ENCODE measurements at places on chromosomes 2 and 18.

GRCh38 chr2:1366546-1367134 lies 46.6 kb upstream of the TPO start:
- peak; percentile 1 for DNase-seq

- no peak for DNase-seq
These were observed 555.6 kb downstream of the CCDC85A start for GRCh38 chr2:56739413-56739812.

- DNase-seq: no peak
These were observed 8.3 kb downstream of the NEMP2 start for GRCh38 chr2:190526105-190526750.

DNA sequence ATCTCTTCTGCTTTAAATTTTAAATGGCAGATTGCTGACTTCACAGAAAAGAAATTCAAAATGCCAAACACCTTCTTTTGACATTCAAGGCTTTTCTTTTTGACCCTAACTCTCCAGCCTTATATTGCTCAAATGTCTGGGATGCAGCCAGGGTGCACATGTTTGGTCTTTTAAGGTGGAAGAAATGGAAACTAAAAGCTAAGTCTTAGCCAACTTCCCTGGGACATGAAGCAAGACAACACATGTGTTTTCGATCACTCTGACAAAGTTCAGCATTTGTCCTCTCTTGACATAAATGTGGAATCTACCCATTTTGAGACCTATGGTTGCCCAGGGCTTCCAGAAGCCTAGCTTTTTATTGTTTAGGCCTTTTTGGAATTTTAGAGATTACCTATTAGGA lies 161.6 kb downstream of the RDH14 start:
- no peak for DNase-seq

DNA sequence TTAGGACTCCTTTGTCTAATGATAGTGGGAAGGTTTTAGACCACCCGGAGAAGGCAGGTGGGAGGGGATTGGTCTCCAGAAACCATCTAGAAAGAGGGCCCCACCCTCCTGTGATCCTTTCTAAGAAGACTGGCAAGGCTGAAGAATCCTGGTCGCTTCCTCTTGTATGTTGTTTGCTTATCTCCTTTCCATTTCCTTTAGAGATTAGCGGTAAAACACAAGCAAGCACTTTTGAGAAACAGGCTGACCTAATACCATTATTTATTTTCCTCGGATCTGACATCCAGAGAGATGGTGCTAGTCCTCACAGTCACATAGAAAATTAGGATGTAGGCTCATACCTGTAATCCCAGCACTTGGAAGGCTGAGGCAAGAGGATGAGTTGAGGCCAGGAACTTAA lies 45.2 kb upstream of the SPRED2 start:
- no peak for DNase-seq

DNA sequence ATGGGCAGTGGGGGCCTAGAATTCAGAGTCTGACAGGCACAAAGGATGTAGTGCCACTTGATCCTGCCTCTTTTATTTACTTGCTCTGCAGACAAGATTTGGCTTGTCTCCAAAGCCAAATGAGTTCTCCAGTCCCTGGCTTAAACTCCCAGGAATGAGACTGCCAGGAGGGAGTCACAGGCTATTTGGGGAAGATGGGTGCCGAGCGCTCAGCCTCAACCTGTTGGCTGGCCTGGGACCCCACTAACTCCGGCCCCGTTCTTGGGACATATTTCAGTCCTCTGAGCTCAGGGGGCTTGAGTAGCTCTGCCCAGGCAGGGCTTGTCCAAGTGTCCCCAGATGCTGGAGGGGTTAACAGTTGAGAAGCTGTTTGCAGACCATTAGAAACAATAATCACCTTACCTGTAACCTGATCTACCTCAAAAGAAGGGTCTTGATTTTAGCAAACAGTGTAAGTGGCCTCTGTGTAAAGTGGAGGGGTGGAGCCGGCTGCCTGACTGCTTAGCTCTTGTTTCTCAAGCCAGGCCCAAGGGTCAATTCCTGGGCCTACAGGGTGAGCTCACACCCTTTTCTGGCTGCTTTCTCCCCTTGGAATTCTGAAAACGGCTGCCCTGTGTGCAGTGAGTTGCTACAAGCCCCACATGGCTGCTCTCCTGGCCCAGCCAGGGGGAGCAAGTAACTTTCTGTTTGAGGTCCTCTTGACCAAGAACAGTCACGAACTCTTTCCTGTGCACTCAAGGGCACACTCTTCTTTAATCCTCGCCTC lies 27.1 kb upstream of the FZD5 start:
- DNase-seq: no peak

GRCh38 chr2:54964271-54964670 lies 86.0 kb downstream of the RTN4 start:
- DNase-seq: no peak
